ENCODE measurements at places on chromosomes 11 and 22.

DNA sequence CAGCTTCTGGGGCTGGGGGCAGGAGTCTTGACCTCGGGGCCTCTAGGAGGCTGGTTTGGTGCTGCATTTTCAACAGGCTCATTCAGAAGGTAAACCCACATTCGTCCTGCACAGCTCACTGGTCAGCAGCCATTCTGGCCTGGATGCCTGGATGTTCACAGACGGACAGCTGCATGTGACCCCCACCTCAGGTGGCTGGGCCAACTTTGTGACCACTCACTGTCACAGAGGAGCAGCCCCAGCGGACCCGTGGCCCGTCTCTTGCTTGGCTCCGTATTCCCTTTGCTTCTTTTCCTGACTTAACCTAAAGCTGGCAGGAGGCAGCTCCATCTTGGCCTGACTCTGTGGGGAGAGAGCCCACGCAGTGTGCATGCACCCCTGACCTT lies 8.2 kb downstream of the DGCR8 start:
- no peak for DNase-seq

DNA sequence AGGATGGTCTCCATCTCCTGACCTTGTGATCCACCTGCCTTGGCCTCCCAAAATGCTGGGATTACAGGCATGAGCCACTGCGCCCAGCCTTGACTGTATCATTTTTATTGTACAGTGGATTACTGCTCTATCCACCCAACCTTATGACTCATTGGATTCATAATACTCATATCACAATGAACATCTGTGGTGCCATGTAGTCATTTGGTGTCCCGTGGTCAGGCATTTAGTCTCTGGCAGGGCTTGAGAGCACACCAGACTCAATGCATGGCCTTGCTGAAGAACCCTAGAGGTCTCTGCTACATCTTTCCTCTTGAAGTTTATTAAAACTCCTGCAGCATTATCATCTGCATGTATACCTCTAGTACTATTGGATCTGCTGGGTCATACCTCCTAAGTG lies 98.0 kb upstream of the LDLRAD3 start:
- DNase-seq = no peak

DNA sequence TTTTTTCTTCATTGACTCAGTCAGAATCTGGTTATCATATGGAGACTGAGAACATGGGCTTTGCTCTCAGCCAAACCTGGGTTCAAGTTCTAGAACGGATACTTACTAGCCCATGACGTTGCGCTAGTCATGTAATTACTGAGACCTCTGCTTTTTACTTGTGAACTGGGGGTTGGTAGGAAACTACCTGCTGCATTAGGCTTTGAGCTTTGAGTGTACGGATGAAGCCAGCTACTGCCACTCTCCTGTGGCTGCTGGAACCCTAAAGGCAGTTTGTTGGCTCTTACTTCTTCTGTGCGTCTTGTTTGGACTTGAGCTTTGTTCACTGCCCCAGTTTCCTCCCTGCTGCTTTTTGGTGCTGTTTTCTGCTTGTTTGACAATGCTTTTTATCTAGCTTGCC lies 18.1 kb downstream of the PPP6R2 start:
- no peak for DNase-seq

- no peak for DNase-seq
These were observed 13.1 kb downstream of the UQCR10 start for GRCh38 chr22:29780220-29780619.

DNA sequence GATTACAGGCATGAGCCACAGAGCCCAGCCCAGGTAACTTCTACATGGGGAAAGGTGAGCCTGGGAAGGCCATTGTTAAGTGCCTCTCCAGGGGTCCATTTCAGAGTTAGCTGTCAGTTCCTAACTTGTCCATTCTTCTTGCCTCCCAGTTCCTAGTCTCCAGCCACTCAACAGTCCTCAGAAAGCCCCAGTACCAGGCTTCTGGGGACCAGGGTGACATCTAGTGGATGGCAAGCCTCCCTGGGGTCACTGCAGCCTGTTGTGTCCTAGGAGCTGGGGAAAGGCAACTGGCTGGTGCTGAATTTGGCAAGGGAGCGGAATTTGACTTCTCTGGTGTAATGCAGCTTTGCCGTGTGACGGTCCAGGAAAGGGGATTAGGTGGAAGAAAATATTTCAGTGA lies 2.1 kb downstream of the LGALS12 start:
- DNase-seq = no peak

DNA sequence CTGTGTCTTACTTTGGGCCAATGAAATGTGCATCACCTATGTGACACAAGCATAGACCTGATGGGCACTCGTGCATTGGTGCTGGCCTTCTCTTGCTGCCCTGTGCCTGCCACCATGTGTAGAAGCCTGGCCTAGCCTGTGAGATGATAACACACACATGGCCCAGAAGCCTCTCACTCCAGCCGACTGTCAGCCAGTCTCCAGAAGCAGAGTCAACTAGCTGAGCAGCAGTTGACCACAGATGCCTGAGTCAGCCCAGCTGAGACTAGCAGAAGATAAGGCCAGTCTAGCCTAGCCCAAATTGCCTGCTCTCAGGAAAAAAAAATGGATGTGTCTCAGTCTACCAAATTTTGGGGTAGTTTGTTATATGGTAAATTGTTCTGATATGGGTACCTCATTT lies 46.2 kb downstream of the CSNK2A3 start:
- no peak for DNase-seq

GRCh38 chr11:111921541-111922230 lies 3.0 kb downstream of the C11orf52 start:
- DNase-seq = no peak

DNA sequence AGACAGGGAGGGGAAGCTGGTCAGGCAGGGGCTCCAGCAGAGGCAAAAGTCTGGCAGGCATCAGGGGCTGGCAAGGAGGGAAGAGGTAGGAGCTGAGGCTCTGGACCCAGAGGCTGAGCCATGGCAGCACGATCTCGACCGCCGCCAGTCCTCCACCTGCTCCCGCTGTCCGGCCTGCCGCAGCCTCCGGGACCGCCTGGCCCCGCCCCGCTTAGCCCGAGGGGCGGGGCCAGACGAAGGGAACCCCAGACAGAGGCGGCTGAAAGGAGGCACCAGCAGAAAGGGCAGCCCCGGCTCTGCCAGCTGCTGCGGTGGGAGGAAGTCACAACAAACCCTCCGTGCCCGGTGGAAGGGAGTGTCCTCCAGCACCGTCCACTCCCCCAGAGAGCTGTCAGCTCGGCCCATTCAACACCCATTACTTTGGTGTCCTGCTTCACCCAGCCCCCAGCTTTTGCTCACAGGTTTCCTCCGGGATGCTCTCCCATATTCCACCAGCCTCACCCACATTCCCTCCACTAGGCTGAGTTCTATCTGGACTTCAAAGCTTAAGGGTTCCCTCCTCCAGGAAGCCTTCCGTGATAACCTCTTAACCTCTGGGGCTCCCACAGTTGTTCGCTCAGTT lies at the start of gene MFNG:
Gene MFNG (minus strand): TSS at position 161 of the 622 bp plus-strand sequence. CDS start 207 bp downstream, outside the sequence.
- DNase-seq = peak; percentile 19

- DNase-seq = no peak
These were observed 22.0 kb downstream of the MMP20 start for GRCh38 chr11:102603091-102603490.

- no peak for DNase-seq
These were observed 46.2 kb downstream of the RDX start for GRCh38 chr11:110250168-110250567.

GRCh38 chr11:27281740-27282590 lies 81.0 kb downstream of the CCDC34 start:
- DNase-seq = no peak

DNA sequence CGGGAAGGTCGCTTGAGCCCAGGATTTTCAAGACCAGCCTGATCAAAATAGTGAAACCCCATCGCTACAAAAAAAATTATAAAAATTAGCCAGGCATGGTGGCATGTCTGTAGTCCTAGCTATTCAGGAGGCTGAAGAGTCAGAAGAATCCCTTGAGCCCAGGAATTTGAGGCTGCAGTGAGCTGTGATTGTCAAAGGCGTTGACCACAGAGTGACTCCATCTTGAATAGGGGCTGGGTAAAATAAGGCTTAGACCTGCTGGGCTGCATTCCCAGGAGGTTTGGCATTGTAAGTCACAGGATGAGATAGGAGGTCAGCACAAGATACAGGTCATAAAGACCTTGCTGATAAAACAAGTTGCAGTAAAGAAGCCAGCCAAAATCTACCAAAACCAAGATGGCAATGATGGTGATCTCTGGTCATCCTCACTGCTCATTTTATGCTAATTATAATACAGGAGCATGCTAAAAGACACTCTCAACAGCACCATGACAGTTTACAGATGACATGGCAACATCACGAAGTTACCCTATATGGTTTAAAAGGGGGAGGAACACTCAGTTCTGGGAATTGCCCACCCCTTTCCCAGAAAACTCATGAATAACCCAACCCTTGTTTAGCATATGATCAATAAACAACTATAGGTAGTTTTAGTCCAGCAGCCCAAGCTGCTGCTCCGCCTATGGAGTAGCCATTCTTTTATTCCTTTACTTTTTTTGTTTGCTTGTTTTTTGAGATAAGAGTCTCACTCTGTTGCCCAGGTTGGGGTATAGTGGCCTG lies 2.8 kb upstream of the RDX start:
- DNase-seq = no peak

- DNase-seq = no peak
These were observed 8.4 kb downstream of the KRTAP5-6 start for GRCh38 chr11:1705126-1706052.

GRCh38 chr11:101091781-101092180 lies 37.8 kb downstream of the PGR start:
- peak; percentile 22 for DNase-seq

DNA sequence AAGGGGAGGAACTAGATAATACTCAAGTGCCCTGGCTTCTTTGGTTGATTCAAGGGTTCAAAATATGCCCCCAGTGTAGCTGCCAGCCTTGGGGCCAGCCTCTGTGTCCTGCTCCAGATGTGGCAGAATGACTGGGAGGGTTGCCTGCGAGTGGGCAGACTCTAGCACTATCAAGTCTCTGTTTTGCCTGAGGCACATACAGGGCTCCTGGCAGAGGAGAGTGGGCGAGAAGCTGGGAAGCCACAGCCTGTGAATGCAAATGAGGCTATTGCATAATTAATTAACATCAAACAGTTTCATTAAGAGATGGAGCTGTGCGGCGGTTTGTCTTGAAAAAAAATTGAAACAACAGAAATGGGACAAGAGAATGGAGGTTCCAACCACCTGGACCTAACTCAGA lies 50.8 kb downstream of the BUD13 start:
- DNase-seq = no peak

DNA sequence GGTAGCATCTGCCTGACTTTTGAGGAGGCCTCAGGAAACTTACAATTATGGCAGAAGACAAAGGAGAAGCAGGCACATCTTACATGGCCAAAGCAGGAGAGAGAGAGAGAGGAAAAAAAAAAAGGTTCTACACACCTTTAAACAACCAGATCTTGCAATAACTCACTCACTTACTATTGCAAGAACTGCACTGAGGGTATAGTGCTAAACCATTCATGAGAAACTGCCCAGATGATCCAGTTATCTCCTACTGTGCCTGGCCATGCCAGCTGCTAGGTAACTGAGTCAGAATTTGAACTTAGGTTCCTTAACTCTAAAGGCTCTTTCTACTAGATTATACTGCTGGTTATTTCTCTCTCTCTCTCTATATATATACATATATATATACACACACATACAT lies 7.3 kb downstream of the HORMAD2 start:
- no peak for DNase-seq

DNA sequence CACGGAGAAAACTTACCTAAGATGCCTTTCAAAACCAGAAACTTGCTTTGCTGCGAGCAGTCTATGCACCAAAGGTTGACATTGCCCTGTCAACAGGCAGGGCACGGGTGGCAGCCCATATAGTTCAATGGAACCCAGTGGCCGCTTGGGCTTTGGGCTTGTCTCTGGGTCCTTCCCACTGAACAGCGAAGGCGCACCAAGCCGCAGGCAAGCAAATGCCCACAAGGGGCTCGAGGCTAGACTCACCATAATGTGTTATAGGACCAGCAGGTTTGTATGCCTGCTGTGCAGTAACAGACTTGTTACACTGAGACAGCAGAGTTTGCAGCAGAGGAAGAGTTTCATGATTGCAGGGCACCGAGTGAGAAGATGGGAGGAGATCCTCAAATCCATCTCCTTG lies 20.3 kb downstream of the CLDN5 start:
- no peak for DNase-seq

DNA sequence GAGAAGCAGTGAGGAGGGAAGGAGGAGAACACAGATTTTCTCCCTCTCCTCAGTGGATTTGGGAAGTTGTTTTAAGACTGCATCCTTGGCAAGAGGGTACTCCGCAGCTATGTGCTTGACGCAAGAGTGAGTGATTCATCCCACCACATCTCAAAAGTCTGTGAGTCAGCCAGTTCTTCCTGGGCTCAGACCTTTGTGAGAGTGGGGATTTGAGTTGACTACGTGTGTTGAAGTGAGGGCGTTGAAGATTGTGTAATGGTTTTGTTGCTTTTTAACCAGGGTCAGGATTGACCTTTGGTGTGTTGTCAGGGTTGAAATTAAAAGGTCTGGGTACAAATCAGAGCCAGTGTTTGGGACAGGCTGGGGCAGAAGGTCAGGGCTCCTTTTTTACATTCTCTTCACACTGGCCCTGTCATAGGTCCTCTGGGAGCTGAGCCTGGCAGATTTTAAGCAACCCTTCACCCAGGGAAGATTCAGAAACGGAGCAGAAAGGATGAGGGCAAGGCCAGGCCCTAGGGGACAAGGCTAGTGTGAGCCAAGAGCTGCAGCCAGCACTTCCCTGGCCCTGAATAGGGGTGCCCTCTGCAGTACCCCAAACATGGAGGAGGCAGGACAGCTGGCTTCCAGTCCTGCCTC lies 4.2 kb upstream of the C11orf86 start:
- DNase-seq = no peak

DNA sequence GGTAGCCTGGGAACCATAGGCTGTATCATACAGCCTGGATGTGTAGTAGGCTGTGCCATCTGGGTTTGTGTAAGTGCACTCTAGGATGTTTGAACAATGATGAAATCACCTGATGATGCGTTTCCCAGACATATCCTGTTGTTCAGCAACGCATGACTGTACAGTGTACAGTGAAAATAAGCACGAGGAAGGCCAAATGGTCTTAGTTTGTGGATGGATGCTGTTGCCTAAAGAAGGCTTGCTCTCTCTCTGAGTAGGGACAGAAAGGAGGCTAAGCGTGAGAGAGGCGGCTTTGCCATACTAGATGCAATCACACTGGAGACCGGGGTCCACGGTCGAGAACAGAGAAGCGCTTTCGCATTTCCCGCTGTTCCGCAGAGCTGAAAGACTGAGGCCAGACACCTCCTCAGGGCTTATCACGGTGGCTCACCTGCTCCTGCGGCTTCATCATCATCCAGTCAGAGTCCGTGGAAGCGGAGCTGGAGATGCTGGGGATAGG lies 27.6 kb upstream of the APLP2 start:
- DNase-seq = peak; percentile 59

- DNase-seq = no peak
These were observed 58.8 kb downstream of the LIF start for GRCh38 chr22:30187529-30188407.

All from NCI-H774 (cell line).